ENCODE measurements at places on chromosomes 2 and 18.

GRCh38 chr2:189662669-189663226 lies 1.5 kb downstream of the ASNSD1 start:
- DNase-seq: no peak

DNA sequence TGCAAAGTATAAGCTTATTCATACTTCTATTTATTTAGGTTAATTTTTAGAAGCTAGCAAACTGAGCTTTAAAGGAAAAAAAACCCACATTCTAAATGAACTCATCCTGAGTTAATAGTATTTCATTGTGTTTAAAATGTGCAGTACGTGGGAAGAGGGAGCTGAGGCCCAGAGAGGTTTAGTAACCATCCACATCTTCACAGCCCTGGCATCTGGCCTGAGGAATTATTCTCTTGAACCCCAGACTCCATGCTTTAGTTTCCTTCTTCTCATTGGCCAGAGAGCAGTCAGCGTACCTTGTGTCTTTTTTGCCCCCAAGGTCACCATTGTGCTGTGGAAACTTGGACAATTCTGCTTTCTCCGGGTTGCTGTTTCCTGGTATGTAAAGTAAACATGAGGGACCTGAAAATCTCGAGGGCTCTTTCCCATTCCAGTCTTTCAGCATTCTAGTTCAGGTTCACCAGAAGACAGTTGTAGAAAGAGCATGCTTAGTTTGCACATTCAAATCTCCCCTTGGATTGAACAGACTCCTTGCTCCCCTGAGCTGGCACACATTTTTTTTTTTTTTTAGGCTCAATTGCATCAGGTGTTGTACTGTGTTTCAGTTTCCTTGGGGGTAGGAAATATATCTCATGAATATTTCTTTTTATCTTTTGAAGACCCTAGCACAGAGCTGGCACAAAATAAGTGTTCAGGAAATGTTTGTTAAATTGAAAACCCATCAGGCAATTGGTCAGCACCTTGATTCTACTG lies 81.4 kb downstream of the MYCN start:
- DNase-seq: no peak

DNA sequence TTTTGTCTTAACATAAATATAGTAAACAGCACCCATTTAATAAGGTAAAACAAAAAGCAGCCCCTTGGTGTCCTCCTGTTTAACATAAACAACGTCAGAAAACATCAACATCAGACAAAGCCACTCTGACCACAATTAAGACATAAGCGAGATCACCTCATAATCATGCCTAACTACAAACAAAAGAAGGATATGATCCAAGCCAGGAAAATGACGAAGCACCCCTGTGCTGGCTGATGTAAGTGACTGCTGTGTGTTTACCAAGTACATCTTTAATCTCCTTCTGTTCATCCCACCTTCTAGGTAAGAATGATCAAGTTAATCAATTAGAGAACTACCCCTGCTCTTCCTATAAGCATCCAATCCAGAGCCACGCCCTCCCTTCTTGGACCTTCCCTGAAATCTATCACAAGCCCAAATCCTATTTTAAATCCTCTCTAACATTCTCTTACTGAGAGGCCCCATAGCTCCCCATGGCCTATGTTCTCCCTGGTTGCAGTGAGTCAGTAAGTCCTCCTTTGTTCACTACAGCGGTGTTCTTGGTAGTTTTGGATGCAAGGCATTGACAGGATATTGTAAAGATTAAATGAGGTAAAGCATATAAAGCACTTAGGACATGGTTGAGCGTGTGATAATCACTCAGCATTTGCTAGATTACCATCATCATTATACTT lies 424.2 kb downstream of the TSN start:
- DNase-seq: no peak

- no peak for DNase-seq
Observed at GRCh38 chr2:68837861-68838341, 33.3 kb downstream of the BMP10 start.

GRCh38 chr18:23538870-23539269 lies 35.6 kb downstream of the RMC1 start:
- DNase-seq: no peak

DNA sequence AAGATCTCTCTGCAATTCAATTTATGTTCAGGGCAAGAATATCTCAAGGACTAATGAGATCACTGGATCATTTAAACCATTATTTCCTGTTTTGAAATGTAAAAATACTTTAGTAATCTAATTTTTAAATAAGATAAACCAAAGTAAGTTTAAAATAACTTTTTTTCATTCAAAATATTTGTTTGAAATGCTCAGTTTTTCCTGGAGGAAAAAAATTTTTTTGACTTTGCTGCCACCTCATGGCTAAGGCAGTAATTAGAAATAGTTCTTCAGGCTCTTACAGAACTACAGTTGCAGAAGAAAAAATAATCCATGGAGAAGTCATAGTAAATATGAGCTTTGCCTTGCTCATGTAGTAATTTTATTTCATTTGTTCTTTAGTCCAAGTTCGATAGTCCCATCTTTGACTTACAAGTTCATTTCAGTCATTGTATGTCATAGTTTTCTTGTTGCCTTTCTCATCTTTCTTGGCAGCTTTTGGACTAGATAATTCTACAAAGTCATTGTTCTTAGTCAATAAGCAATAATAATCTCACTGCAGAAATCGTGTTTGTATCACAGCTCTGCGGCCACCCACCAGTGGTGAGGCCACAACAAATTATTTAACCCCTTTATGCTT lies 127.4 kb downstream of the DPP4 start:
- no peak for DNase-seq

DNA sequence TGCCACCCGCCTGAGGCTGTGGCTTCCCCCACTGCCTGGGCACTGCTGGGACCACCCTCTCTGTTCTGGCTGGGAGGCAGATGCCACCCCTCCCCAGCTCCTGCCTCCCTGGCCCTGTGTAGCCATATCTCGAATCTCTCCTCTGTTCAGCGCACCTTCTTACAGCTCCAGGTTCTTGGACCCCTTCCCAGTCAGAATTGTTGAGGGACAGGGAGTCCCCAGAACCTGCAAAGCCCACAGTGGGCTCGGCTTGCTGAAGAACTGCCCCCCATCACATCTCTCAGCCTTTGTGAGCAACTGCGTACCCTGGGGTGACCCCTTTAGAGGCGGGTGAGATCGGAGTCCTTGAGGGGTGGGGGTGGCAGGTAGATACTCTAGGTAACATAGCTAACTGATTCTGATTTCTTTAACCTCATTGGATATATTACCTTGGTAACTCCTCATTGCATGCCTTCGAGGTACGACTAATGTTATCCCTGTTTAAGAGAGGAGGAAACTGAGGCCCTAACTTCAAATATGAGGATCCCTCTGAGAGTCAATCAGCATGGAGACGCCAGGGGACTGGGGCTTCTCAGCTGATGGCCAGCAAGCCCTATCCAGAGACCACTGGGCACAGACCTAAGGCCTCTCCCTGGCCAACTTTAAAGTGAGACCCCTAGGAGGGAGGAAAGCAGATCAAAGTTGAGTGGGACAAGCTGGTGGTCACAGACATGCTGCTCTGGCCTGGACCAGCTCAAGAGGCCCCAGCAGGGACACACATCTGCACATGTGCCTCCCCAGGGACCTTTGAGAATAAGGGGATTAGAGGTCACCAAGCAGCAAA lies 101.3 kb downstream of the CAPN13 start:
- no peak for DNase-seq

GRCh38 chr18:33838054-33838453 lies 260.0 kb downstream of the ASXL3 start:
- no peak for DNase-seq

GRCh38 chr18:28080876-28081300 lies 96.0 kb downstream of the CDH2 start:
- DNase-seq: no peak

DNA sequence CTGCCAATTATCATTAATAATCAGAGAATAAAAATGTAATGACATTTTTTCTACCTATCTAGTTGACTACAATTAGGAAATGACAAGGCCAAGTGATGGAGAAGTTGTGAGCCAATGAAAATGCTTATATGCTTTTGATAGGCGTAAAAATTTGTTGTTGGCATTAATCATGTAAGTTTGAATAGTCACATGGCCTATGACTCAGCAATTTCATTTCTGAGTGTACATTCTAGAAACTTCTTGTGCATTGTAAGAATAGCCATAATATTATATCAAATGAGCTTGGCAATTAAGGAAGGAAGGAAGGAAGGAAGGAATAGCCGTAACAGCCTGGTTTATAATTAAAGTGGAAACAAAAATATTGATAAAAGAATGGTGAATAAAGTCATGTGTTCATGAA lies 179.9 kb downstream of the PTH2R start:
- DNase-seq: no peak

GRCh38 chr2:186349508-186349907 lies 136.6 kb upstream of the ZC3H15 start:
- DNase-seq: no peak

GRCh38 chr2:182545420-182546167 lies 118.8 kb upstream of the PDE1A start:
- DNase-seq: no peak

- DNase-seq: no peak
Observed at GRCh38 chr2:134201533-134201932, 52.3 kb upstream of the MGAT5 start.

- DNase-seq: no peak
Observed at GRCh38 chr2:235051436-235052260, 99.8 kb downstream of the SH3BP4 start.

GRCh38 chr2:40256649-40257048 lies 195.2 kb downstream of the SLC8A1 start:
- DNase-seq: no peak

GRCh38 chr18:27976806-27977408 lies 200.0 kb downstream of the CDH2 start:
- DNase-seq: no peak

- no peak for DNase-seq
Observed at GRCh38 chr2:220046507-220046906, 419.1 kb downstream of the SLC4A3 start.

DNA sequence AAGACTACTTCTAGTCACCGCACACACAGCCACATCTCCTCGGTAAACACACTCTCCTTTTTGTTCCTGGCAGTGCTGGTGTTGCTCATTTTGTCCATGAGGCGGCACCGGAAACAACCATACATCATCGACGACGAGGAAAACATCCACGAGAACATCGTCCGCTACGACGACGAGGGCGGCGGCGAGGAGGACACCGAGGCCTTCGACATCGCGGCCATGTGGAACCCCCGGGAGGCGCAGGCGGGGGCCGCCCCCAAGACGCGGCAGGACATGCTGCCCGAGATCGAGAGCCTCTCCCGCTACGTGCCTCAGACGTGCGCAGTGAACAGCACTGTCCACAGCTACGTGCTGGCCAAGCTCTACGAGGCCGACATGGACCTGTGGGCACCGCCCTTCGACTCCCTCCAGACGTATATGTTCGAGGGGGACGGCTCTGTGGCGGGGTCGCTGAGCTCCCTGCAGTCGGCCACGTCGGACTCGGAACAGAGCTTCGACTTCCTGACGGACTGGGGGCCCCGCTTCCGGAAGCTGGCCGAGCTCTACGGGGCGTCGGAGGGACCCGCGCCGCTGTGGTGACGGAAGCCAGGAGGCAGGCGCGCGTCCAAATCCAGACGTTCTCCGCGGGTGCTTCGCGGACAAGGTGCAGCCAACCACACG lies 221.0 kb downstream of the CDH20 start:
- DNase-seq: no peak

DNA sequence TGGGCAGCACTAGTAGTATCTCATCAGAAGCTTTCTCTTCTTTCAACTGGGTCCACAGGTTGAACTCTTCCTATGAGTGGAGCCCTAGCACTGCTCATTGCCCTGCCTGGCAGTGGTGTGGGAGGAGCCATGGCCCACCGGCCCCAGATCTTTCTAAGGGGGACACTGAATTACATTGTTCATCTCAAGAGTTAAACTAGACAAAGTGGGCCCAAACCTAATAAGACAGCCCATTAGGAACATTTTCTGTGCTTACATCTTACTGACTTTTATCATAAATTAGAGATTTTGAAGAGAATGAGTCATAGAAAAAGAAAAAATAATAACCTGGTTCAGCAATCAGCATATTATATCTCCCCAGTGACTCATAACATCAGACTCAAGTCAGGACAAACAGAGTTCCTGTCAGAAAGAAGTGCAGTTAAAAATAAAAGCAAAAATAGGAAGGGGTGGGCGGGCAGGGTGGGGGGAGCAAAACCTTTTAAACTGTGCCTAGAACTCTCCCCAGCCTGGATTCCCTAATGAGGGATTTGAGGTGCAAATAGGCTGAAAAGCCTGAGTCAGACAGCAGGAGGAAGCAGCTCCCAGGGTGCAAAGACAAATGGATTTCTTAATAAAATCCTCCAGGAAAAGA lies 161.6 kb upstream of the TRIB2 start:
- DNase-seq: no peak

- no peak for DNase-seq
Observed at GRCh38 chr2:142217804-142218203, 87.0 kb upstream of the LRP1B start.

- DNase-seq: no peak
Observed at GRCh38 chr2:62396880-62397279, 109.1 kb downstream of the TMEM17 start.

DNA sequence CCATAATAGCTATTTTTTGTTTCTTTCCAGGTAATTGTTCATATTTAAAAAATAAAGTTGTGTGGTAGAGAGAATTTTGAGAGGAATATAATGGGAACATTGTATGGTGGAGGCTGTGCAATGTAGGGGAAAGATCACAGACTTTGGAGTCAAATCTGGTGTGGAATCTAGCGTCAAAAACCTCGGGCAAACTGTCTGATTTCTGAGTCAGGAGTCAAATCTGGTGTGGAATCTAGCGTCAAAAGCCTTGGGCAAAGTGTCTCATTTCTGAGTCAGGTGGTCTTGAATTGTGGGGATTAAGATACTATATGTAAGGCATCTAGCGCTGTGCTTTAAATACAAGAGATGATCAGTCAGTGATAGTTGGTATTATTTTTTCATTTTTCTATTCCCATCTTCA lies 5.1 kb downstream of the PTPN4 start:
- no peak for DNase-seq

DNA sequence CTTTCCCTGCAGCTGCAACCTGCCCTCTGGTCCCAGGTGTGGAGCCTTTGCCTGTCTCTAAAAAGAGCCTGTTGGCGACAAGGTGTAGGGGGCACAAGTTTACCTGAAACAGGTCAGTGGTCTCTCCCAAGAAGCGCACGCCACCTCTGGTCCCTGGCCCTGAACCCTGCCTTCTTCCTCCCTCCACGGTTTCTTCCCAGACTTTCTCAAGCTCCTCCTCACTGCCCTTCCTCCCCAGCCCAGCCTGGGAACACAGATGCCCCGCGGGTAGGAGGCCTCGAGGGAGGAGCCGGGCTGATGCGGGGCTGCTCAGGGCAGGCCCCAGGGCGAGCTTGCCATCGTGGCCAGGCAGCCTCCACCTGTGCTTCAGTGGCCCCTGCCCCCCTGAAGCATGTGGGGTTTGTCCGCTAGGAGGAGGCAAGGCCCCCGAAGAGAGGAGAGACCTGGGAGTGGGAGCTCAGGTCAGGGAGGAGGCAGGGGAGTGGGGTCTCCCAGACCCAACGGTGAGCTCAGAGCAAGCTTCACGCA lies 89.5 kb downstream of the SMAD7 start:
- no peak for DNase-seq

GRCh38 chr2:70767079-70767698 lies 811 bp downstream of the ADD2 start:
- no peak for DNase-seq

DNA sequence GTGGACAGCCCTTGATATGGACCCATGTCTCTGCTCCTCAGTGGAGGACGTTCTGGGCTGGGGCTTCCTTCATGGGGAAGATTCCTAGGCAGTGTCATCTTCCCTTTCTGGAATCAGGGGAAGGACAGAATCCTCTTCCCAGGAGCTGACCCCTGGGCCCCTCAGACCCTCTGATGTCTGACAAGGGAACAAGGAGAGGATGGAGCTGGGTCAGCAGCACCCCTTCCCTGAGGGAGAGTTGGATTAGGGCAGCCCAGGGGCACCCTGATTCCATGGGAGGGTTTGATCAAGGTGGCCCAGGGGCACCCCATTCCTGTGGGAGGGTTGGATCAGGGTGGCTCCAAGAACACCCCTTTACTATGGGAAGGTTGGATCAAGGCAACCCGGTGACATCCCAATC lies 86.5 kb downstream of the ACKR3 start:
- no peak for DNase-seq
